ENCODE measurements at places on chromosomes 2 and 18.

DNA sequence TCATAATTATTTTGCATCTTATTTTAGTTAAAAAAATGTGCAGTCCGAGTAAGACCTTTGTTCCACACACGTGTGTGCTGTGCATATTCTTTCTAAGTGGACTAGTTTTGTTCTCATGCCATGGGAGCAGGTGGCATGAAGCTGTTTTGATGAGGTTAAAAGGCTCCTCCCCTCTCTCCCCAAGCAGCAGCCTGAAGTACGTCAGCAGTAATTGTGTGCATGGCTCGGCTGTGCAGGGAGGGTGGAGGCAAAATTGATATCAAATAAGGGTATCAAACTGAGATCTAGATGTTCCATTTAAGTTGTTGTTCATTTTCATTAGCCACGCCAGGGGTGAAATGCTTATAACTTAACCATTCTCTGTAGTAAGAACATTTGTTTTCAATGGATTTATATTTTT lies at the start of gene NYAP2:
NYAP2 (plus strand) TSS at position 207 of the 400 bp plus-strand sequence. CDS start 9,171 bp downstream, outside the sequence.
- no peak for DNase-seq

GRCh38 chr2:197813093-197813787 lies 8.8 kb downstream of the PLCL1 start:
- DNase-seq = no peak

DNA sequence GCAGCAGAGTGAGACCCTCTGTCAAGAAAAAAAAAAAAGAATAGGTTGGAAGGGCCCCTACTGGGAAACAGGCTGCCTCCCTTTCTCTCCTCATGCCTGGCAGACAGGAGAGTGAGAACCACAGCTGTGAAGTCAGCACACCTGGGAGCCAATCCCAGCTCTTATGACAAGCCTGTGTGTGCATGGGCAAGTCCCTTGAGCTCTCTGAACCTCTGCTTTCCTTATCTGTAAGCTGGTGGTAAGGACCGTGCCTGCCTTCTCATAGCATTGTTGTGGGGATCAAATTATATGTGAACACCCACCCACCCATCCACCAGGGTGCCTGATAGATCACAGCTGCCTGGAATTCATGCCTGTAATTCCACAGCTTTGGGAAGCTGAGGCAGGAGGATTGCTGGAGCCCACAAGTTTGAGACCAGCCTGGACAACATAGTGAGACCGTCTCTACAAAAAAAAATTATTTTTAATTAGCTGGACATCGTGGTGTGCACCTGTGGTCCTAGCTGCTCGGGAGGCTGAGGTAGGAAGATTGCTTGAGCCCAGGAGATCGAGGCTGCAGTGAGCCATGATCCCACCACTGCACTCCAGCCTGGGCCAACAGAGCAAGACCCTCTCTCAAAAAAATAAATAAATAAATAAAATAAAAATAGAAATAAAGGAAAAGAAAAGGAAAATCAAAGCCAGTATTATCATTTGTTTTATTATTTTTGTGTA lies 66.9 kb upstream of the MCFD2 start:
- DNase-seq = no peak

GRCh38 chr2:216721141-216721540 lies 25.8 kb upstream of the IGFBP5 start:
- no peak for DNase-seq
